ENCODE measurements at places on chromosomes 3 and 15.

DNA sequence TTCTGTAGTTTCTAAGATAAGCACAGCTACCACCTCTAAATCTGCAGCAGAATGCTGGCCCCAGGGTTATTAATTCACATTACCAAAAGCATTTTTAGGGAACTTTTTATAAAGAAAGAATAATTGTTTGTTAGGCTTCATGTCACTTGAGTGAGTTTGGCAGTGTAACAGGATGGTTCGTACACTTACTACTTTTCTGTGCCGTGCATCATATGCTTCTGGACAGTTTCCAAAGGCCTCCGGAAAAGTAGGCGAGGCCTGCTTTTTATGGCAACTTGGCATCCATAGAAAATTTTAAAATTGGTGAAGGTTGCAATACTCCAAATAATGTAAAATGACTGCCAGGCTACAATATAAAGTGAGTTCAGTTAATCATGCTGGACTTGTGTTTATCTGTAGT, 30.0 kb downstream of the NIPA2 start:
- no peak for DNase-seq

DNA sequence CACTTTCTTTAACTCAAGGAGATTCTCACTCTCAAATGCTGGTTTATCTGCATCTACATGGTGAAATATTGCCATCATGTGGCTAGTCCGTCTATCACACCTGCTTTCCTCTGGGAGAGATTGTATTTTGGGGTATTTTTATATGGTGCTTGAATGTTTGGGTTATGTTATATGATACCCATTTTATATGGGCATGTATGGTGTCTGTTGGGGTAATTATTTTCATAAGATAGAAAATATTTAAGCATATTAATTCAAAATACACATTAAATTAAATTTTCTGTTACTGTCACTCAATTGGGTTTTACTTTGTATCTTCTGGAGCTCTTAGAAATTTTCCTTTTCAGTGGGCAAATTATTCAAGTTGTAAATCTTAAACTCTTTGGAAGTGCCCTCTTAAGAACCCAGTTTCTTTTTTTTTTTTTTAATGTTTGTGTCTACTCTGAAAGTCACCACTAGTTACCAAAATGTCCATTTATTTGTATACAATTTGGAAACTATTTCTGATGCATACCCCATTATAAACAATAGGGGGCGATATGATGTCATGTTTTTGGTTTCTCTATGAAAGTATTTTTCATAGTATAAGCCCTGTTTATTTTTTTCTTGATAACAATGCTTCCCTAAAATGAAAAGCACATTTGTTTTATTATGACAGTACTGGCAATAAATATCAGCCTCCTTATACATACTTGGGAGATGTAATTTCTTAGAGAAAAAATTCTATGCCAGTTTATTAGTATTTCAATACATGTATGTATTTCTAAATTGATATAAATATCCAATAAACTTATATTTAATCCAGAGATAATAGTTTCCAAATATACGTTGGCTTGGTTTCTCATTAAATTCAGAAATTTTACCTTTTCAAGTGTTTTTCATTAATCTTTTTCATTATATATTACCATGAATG, 36.1 kb upstream of the PLSCR5 start:
- peak; percentile 54 for DNase-seq

DNA sequence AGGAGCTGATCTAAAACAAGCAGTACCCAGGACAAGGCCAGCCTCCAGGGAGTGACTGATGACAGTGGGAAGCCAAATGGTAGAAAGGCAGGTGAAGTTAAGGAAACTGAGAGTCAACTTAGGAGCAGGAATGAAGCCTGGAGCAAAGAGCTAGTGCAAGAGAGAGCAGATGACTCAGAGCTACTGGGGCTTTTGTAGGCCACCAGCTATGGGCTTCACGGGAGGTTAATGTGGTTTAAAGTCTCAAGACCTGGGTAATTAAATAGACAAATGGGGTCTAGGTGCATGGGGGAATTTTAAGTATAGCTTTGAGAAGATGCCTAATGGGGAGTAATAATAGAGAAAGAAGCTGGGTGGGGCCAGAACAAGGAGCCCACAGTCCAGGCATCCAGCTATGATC, 3.1 kb downstream of the CD86 start:
- no peak for DNase-seq

DNA sequence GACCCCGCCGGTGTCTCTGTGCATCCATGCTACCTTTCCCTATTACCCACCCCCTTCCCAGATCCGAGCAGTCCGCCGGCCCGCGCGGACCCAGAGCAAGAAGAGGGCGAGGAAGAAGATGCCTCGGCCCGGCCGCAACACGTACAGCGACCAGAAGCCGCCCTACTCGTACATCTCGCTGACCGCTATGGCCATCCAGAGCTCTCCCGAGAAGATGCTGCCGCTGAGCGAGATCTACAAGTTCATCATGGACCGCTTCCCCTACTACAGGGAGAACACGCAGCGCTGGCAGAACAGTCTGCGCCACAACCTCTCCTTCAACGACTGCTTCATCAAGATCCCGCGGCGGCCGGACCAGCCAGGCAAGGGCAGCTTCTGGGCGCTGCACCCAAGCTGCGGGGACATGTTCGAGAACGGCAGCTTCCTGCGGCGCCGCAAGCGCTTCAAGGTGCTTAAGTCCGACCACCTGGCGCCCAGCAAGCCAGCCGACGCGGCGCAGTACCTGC, 788 bp downstream of the FOXB1 start:
- no peak for DNase-seq

DNA sequence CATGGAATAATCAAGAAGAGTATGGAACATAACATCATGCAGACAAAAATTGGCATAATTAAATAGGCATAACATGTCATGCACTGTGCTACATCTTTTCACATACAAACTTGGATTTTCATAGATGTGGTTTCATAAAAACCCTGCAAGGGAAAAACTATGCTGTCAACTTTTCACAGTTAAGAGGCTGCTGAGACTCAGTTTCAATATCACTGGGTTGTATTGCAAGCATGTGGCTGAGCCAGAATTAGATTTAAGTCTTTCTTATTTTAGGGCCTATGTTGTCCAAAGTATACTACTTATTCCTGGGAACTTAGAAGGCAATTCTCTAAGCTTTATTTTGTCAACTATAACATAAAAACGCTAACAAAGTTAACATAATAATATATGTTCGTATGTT, 70.7 kb upstream of the LSAMP start:
- DNase-seq: no peak

GRCh38 chr3:59737241-59737640, 687.4 kb upstream of the CFAP20DC start:
- no peak for DNase-seq

GRCh38 chr15:43187544-43188155, 2.4 kb downstream of the CCNDBP1 start:
- peak; percentile 64 for DNase-seq

DNA sequence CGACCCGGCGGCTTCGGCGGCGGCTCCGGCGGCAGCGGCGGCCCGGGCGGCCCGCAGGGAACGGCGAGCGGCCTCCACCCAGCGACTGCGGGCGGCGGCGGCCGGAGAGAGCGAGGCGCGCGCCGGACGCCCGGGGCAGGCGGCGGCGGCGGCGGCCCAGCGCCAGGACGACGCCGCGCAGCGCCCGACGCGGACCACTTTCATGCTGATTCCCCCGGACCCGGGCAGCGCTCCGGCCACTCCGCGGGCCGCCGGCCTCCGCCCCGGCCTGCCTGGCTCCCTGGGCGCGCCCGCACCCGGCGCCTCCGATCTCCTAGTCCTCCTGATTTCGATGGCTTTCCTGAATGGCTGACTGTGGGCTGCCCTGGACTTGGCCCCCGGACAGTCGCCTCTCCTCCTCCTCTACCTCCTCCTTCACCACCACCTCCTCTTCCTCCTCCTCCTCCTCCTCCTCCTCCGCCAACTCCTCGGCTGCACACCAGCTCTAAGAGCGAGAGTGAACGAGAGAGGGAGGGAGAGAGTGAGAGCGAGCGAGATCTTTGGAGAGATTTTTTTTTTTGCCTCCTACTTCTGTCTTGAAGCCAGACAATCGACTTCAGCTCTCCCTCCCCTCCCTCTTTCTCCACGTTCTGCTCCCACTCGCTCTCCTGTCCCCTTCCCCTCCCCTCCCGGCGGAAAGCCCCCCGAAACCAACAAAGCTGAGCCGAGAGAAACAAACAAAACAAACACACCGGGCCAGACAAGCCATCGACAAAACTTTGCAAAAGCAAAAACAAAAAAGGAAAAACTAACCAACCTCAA, 844 bp downstream of the NR2F2 start:
- DNase-seq: peak; percentile 22

DNA sequence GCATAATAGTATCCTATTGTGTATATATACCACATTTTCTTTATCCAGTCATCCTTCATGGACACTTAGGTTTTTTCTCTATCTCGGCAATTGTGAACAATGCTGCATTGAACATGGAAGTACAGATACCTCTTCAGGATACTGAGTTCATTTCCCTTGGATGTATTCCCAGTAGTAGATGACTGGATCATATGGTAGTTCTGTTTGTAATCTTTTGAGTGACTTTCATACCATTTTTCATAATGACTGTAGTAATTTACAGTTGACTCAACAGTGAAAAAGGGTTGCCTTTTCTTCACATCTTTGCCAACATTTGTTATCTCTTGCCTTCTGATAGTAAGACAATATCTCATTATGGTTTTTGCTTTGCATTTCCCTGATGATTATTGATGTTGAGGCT, 21.8 kb downstream of the MYH15 start:
- DNase-seq: no peak

- DNase-seq: no peak
Observed at GRCh38 chr3:30551927-30552326, 54.5 kb upstream of the TGFBR2 start.

DNA sequence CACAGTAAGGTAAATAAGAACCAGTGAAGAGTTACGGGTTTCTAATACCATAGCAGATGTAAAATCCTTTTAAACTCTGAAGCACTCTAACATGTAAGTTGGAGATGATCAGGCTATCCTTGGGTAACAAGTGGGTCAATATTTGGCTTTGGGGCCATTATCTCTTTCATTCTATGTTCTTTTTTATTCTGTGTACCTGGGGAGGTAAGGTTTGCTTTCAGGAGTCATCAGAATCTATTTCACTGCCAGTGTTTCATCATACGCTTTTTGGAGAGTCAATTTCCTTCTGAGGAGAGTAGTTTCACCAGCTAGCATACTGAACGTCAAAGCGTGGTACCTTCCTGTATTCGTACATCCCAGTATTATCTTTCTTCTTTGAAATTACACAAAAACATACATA, 166.5 kb downstream of the GMNC start:
- DNase-seq: no peak

DNA sequence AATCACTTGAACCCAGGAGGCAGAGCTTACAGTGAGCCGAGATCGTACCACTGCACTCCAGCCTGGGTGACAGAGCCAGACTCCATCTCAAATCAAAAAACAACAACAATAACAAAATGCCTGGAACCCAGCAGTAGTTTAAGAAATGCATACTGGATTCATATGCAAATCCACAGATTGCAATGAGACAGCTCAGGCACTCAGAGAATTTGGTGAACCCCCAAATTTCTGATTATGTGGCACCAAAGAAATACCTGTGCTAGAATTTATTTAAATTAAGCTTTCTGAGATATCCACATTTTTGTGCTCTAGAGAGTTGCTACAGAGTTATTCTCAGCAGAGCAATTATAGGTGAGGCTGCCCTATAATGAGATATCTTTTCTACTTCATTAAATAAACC, 29.7 kb downstream of the SPATA16 start:
- DNase-seq: no peak

GRCh38 chr3:107660306-107660976, 137.7 kb downstream of the BBX start:
- DNase-seq: peak; percentile 52
